ENCODE measurements at places on chromosomes 16 and 17.

GRCh38 chr16:68873635-68874471 lies 30.5 kb downstream of the TANGO6 start:
- no peak for DNase-seq

GRCh38 chr16:1631931-1632637 lies 19.9 kb downstream of the CRAMP1 start:
- DNase-seq, result no peak

- no peak for DNase-seq
Measured at GRCh38 chr16:58732545-58733247, 1.4 kb downstream of the GOT2 start.

- peak; percentile 41 for DNase-seq
Measured at GRCh38 chr17:7626307-7626706, 1.3 kb downstream of the SAT2 start.

- no peak for DNase-seq
Measured at GRCh38 chr17:78572239-78573205, 4.7 kb downstream of the DNAH17 start.

GRCh38 chr16:80547145-80547544 lies 6.4 kb downstream of the DYNLRB2 start:
- DNase-seq, result no peak

DNA sequence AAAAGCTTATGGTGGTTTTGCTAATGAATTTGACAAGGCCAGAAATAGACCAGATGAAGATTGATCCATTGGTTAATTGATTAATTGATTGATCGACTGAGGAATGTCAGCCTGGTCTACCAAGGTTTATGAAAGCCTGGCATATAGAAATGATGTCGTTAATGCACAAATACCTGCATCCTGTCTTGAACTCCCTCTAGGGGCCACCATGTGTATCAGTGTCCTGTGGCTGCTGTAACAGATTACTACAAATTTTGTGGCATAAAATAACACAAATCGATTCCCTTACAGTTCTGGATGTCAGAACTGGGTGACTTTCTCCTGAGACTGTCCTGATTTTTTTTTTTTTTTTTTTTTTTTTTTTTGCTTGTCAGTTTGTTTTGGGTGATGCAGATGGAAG lies 553.2 kb downstream of the MAF start:
- DNase-seq, result no peak

- DNase-seq, result no peak
Measured at GRCh38 chr16:13606804-13607203, 313.1 kb upstream of the ERCC4 start.

GRCh38 chr16:11450136-11450535 lies 104.9 kb downstream of the RMI2 start:
- no peak for DNase-seq

- DNase-seq, result no peak
Measured at GRCh38 chr17:6249732-6250131, 179.6 kb downstream of the WSCD1 start.

DNA sequence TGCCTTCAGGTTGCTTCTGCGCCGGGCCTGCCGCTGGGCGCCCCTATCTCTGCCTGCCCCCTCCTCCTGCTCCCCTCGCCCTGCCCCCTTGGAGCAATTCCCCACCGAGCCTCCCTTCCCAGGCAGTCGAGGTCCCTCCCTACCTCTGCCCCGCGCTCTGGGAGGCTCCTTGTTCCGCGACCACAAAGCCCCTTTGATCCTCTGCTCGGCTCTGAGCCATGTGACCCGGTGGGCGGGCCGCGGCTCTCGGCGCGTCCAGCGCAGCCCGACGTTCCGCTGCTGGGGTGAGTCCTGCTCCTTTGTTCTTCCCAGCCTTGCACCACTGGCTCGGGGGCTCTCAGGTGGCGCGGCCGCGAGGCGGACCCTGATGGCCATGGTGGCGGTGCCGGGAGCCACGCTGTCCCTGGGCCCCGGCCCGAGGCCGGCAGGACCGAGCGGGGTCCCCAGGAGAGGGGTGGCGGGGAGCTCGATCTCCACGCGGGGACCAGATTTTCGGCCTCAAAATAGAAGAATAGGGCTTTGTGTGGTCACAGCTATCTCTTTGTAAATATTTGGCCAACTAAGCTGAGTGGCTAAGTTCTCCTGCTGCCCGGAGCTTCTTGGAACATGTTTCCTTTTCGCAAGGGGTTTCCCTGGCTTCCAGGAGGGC lies 310.6 kb downstream of the SEC14L1 start:
- DNase-seq, result peak; percentile 34

- DNase-seq, result peak; percentile 39
Measured at GRCh38 chr17:29645515-29646051, 22.9 kb upstream of the CORO6 start.

DNA sequence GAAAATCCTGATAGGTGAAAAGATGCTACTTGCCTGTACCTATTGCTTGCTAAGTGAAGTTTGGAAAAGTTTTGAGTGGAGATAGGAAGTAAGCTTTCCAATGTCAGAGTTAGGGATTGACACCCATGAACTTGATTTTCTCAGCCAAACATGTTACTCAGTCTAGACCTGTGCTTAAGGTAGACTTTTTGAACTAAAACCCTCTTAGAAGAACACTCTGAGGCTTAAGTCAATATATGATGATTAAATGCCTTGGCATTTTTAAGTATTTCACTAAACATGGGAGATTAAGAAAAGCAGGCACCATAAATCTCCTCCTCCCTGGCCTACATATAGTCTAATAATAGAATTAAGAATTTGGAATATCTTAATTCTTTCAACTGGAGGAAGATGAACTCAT lies 785.6 kb upstream of the SOX9 start:
- no peak for DNase-seq

DNA sequence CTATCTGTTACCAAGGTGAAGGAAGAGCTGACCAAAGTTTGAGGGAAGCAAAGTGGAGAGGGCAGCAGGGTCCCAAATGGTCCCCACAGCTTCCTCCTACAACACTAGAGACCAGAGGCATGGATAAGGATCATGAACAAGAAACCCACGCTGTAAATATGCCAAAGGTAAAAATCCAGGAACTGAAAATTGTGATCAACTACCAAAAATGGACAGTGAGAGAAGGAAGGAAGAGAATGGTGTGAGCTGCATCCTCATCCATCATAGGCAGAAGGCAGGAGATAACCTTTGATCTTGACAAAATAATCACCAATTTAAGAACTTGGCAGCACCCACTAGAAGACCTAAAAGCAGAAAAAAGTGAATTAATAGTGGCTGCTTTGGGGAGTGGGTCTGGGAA lies 66.2 kb downstream of the CYTH1 start:
- DNase-seq, result peak; percentile 18

- no peak for DNase-seq
Measured at GRCh38 chr16:23392223-23392600, 60.8 kb downstream of the COG7 start.

GRCh38 chr17:19295473-19296135 lies 58.4 kb downstream of the EPN2 start:
- DNase-seq, result no peak
